ENCODE measurements at places on chromosomes 11 and 22.

DNA sequence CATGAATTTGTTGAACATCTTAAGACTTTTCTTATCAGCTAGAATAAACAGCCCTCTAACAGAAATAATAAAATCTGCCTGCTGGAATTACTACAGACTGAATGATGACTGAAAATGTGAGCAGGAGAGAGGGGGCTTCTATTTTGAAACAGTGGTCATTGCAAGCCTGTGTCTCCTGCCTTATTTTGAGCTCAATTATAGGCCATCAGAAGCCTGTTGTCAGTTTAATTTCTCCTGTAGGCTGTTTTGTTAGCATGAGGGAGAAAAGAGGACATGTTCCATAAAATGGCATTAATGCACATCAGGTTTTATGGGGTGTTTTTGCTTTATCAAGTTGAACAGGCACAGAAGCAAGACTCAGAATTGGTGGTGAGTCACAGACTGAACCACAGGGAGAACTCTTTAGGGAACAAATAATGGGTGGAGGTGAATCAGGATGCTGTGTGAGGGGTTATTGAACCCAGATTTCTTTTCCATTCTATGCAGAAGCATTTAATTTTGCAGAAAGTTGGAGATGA is 129.1 kb downstream of the PARVA start:
- DNase-seq, result no peak

DNA sequence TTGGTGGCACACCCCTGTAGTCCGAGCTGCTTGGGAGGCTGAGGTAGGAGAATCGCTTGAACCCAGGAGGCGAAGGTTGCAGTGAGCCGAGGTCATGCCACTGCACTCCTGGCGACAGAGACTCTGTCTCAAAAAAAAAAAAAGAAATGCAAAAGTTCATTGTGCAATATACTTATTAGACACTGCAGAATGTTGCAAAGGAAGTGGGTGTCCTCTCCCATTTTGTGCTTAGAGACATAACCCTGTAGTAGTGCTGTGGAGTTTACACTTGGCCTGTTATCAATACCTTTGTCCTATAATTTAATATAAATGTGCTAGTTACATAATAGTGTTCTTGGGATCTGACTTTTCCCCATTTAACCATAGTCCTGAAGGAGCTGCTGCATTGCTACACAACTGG is 9.4 kb downstream of the BCL2L13 start:
- no peak for DNase-seq

DNA sequence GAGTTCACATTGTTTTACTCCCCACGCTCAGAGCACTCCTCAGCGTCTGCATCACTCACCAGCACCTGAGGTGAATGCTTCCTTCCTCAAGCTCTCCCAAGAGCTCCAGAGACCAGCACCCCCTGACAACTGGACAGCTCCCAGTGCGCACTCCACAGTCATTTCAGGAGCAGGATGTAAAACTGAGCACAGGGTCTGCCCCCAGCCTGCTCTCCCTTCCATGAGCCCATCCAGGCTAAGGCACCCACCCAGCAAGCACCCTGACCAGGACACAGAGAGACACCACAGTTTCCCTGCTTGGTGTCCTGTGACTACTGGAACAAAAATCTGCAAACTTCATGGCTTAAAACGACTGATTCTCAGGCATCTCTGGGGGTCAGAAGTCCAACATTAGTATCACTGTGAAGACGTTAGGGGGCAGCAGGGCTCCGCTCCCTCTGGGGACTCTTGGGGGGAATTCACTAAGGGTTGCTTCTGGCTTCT is 3.3 kb downstream of the SCGB1D2 start:
- DNase-seq, result no peak

GRCh38 chr22:48264586-48264985 is 1502.1 kb downstream of the TBC1D22A start:
- DNase-seq, result no peak

DNA sequence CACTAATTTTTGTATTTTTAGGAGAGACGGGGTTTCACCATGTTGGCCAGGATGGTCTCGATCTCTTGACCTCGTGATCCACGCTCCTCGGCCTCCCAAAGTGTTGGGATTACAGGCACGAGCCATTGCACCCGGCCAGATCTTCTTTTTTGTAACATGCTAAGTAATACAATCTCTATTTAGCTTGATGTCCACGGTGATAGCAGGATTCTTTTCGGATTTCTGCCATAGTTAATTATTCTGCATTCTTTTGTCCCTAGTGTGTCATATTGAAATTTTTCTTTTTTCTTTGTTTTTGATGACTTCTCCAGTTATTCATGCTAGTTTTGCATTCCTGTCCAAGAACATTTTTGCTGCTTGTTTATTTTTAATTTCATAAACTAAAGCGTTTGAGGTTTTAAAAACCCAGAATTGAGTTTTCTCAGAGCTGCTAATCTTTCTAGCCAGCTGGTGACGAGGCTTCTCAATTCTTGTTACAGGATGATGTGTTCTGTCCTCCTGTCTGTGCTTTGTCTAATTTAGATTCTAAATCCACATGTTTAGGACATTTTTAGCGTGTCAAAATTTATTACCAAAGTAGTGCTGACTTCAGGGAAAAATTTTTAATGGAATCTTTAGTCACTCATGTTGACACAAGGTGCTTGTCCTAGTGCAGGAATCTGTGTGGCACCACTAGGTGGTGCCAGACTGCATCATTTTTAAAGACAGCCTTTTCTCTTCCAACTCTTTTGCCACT is 21.8 kb downstream of the NF2 start:
- no peak for DNase-seq

- no peak for DNase-seq
Observed at GRCh38 chr22:35523167-35523947, 17.3 kb upstream of the RASD2 start.

GRCh38 chr11:128709402-128709801 is 15.5 kb downstream of the FLI1 start:
- DNase-seq, result no peak

GRCh38 chr11:7548659-7549274 is 35.0 kb downstream of the PPFIBP2 start:
- peak; percentile 55 for DNase-seq

DNA sequence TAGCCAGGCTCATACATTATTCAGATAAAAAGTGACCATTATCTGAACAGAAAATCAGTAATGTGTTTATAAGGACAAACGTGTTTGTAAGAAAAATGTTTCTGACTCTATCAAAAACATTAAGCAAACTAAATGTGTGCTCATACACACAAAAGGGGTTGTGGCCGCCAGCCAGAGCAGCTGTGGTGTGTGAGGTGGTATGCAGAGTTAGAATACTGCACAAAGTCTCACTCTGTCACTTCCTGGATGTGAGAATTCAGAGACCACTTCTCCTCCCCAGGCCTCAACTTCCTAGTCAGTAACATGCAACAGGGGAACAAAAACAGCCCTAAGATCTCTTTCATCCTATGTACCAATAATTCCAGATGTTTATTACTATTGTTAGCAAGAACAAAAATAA is 9.4 kb downstream of the OR5B21 start:
- no peak for DNase-seq

- no peak for DNase-seq
Observed at GRCh38 chr11:102470251-102470650, 17.7 kb upstream of the TMEM123 start.

DNA sequence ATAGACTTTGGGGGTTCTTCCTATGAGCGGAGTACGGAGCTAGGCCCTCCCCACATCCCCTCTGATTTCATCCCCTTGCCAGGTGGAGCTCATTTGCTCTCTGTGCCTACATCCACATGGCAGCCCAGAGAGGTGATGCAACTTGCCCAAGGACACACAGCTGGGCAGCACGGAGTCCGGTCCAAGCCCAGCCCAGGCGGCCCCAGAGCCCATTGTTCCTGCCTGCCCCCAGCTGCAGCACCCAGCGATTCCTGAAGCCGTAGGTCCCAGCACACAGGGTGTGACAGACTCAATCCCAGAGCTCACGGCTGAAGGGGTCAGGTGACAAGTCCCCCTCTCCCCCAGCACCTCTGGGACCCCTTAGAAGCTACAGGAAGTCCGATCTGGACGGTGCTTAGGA is 22.2 kb upstream of the RFPL3 start:
- peak; percentile 27 for DNase-seq

DNA sequence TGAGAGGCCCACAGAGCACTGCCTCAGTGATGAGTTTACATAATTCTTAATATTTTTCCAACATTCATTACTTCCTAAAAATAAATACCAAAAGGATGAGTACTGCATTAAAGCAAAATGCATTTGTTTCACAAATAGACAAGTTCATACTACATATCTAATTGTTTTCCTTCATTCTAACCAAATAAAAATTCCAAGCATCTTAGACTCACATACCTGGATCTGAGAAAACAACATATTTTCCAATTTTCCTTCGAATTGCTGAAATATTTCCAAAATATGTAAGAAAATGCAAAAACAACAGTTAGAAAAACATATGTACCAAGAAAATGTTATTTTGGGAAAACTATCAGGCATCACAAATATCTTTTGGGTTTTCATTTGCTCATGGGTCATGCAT is 127.9 kb upstream of the CEP126 start:
- DNase-seq, result no peak

GRCh38 chr11:74533421-74533820 is 39.9 kb upstream of the LIPT2 start:
- no peak for DNase-seq

GRCh38 chr11:65575568-65576231 is at the start of gene EHBP1L1:
Gene EHBP1L1 (plus strand): TSS chr11:65576053. CDS start chr11:65576303, 250 bp downstream.
- no peak for DNase-seq

GRCh38 chr11:2990617-2991451 is 1.3 kb downstream of the NAP1L4 start:
- no peak for DNase-seq

DNA sequence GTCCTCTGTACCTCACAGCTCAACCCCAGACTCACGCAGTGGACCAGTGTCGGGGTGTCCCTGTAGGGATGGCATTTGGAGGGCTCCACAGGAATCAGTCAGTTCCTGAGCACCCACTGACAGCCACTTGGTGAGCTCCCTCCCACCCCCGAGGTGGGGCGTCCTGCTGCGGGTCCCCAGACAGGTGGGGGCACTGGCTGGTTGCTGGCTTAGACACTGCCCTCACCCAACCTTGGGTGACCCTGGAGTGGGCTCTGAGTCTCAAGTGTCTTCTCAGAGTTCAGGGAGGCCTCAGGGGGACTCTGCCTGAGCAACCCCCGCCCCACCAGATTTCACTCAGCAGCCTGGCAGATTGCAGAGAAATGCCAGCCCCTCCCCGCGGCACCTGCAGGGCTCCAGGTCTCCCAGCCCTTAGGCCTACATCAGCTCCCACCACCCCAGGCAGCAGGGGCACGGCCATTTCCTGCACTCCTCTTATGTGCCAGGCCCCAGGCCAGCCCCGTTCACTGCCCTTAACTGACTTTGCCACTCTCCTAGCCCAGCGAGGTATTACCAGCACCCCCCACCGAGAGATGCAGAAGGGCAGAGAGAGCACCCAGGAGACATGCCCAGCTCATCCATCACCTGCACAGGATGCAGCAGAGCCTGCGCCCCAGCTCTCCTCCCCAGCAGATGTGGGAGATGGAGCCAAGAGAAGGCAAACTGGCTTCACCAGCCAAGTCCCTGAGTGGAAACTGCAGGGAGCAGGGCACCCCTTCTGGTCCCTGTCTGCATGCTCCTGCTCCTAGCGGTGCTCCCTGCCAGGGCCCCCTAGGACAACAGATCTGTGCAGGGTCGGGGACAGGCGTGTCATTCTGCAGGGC is 2.4 kb downstream of the PRR5 start:
- DNase-seq, result no peak

DNA sequence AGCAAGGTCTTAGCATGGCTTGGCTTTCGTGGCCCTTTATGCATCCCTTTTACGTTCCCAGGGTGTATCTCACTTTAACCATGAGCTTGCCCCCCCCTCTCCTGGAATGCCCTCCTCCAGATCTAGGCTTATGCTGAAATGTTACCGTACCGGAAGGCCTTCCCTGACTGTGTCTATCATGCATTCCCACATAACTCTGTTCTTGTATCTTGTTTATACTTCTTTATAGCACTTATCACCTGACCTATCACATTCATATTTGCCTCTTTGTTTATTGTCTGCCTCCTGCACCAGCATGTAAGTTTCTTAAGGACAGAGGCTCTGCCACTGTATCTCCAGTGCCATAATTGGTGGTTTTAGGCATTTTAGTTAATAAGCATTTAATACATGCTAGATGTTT is 38.9 kb downstream of the PPFIBP2 start:
- no peak for DNase-seq

- DNase-seq, result no peak
Observed at GRCh38 chr11:124937336-124937935, 1.6 kb upstream of the HEPACAM start.

DNA sequence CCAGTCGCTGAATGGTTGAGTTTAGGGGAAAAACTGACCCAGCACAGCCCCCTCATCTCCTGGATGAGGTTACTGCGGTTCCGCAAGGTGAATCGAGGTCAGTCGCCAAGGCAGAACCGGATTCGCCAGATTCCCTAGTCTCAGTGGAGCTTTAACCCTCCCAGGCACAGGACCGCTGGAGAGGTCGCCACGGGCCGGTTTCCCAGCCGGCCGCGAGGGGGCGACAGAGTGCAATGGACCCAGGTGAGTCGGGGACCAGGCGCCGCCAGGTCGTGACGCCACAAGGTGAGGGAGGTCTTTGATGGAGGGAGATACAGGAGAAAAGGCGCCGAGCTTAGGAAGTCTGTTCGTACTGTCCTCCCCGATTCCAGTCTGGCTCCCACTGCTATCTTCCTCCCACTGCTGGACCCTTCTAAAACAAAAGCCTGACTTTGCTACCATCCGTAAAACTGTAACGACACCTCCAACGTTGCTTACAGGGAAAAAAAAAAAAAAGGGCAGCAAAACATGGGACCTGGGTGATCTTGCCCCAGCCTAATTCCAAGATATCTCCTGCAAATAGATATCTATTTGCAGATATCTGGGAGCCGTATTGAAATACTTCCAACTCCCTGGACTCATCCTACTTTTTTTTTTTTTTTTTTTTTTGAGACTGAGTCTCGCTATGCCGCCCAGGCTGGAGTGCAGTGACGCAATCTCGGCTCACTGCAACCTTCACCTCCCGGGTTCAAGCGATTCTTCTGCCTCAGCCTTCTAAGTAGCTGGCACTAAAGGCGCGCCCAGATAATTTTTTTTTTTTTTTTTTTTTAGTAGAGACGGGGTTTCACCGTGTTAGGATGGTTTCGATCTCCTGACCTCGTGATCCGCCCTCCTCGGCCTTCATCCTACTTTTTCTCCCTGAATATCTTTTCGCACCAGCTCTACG is 1.4 kb upstream of the GGA1 start:
- peak; percentile 93 for DNase-seq

DNA sequence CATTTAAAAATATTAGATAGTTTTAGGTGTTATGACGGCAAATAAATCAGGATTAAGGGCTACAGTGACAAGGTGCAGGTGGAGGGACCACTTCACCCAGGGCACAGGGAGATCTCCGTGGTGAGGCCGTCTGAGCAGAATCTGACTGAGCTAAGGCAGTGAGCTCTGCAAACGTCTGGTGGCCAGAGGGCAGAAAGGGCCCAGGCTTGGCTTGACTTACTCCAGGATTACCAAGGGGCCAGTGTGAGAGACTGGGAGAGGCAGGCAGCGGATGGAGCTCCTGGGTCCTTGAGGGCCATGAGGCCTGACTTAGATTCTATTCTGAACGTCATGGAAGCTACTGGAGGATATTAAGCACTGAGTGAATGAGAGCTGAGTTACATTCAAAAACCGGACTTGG is 125.9 kb upstream of the B3GAT1 start:
- DNase-seq, result no peak
